NCI-H524 treated with DMSO at 0.1 percent for 48 hours (cell line): ENCODE measurements at places on chromosomes 13 and 19.

GRCh38 chr19:46529622-46530451 is 34.2 kb upstream of the PNMA8B start:
- DNase-seq = no peak

- no peak for DNase-seq
These were observed 25.7 kb upstream of the C13orf46 start for GRCh38 chr13:113999618-113999910.

DNA sequence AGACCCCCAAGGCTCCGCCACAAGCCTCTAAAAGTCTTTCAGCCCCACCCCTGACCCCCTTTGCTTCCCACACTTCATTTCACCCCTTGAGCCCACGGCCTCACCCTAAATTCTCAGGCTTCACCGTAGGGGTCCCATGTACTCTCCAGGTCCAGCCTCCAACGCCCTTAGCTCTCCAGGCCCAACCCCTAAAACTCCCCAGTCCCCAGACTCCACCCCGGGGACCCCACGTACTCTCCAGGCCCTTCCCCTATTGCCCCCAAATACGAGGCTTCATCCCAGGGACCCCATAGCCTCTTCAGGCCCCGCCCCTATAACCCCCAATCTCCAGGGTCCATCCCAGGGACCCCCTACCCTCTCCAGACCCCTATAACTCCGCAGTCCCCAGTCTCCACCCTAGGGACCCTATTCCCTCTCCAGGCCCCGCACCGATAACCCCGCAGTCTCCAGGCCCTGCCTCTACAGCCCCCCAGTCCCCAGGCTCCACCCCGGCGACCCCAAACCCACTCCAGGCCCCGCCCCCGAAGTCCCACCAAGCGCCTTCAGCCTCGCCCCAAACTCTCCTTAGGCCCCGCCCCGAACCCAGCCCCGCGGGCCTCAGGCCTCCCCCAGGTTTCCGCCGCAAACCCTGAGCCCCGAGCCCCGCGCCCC is 619 bp downstream of the MED16 start:
- no peak for DNase-seq

DNA sequence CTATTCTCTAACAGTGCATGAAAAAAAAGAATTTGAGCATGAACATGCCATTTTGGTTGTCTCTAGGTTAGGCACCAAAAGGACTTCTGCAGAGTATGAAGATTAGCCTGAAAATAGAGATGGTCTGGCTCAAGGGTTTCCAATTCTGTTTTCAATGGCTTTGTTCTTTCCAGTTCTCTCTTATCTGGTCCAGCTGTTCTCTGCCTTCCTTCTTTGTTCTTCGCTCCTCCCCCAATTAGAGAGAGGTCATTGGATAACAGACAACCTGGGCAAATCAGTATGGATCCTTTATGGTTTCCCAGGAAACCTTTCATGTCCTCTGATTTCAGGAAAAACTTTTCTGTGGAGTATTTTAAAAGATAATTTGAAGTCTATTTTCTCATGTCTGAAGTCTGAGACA is 623.4 kb downstream of the PCDH17 start:
- no peak for DNase-seq

DNA sequence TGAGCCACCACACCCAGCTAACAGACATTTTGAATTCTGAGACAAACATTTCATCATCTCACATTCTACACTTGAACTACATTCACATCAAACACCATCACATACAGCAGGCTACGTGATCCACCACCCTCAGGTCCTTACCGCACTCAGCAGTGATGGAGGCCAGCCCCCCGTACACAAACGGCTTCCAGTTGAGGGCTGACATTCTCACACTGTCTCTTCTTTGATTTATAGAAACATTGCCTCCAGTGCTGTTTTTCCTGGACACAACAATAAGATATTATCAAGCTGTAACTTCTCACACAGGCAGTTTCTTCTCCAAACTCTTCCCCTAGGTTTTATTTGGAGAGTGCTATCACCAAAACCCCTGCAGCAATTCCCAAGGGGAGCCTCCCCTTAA is 7.0 kb downstream of the SLC25A30 start:
- no peak for DNase-seq
